Neural progenitor cell (in vitro differentiated cells): ENCODE measurements at places on chromosomes 7 and 10. TPM values are rescaled to one million over a fixed set of nuclear protein-coding genes. Genes with fewer than 3 reads are reported as not detected.

DNA sequence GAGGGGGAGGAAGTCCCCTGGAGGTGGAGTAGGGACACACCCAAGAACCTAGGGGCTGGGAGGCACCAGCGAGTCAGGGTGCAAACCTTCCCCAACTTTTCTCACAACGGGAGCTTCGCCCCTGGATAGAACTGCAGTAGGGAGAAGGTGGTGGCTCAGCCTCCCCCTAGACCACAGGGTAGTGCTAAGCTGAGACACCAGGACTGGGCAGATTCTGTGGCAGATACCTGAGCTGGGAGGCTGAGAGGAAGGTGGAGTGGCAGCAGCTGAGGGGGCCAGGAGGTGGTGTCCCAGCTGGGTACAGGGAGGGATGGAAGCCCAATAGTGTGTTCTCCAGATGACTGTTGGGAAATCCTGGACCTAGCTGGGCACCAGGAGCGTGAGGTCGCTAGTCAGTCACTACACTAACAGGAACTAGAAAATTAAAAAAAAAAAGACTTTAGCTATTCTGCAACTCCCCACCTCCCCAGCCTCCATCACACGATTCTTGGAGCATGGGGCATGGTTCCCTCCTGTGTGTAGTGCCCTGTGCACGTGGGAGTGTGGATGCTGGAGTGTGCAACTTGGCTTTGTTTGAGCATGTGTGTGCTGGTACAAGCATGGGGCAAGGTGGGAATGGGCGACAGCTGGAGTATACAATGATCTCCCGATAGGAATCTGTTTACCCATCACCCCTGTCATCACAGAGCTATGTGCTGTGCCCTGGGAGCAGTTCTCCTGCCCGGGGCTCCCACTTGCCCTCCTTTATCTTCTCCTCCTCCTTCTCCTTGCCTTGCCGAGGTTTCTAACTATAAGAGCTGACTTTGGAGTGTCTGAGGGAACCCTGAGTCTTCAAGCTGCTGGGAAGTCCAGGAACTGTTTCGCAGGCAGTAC lies 8.8 kb upstream of the TRPV6 start:
- no peaks in the 10 kb centered on the region for H3K36me3 ChIP-seq
- H3K27ac ChIP-seq = no peak overlapping the region
- DNase-seq = no peak
- H3K4me1 ChIP-seq = no peaks in the 10 kb centered on the region
- no peak overlapping the region for H3K4me3 ChIP-seq

DNA sequence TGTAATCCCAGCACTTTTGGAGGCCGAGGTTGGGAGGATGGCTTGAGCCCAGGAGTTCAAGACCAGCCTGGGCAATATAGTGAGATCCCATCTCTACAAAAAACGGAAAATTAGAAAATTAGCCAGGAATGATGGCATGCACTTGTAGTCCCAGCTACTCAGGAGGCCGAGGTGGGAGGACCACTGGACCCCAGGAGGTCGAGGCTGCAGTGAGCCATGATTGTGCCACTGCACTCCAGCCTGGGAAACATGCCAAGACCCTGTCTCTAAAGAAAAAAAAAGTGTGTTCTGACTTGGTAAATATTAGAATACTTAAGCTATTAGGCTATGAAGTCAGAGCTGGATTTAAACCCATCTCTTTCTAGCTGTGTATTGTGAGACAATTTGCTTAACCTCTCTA lies 81.0 kb upstream of the KAT6B start:
- no peaks in the 10 kb centered on the region for H3K27me3 ChIP-seq
- H3K4me3 ChIP-seq = no peak overlapping the region
- no peak overlapping the region for H3K27ac ChIP-seq

DNA sequence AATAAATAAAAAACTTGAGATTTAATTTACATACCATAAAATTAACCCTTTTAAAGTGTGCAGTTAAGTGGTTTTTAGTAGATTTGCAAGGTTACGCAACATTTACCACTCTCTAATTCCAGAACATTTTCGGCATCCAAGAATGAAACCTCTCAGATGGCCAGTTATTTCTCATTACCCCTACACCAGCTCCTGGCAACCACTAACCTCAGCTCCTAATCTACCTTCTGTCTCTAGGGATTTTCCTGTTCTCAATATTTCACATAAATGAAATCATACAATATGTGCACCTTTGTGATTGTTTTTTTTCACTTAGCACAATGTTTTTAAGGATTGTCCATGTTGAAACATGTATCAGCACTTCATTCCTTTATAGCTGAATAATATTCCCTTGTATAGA lies 45.1 kb downstream of the INPP5F start:
- H3K36me3 ChIP-seq = no peaks in the 10 kb centered on the region
- peaks cover 3% of the 10 kb centered on the region for H3K4me1 ChIP-seq
- no peak overlapping the region for H3K27ac ChIP-seq
- H3K27me3 ChIP-seq = no peaks in the 10 kb centered on the region
- no peak overlapping the region for H3K4me3 ChIP-seq

The RBP3 gene
- total RNA-seq = not detected in 2 replicates

GRCh38 chr7:16431646-16432424 lies 10.5 kb upstream of the CRPPA start:
- H3K4me3 ChIP-seq = no peak overlapping the region
- DNase-seq = peak; percentile 53
- H3K27me3 ChIP-seq = no peaks in the 10 kb centered on the region
- no peaks in the 10 kb centered on the region for H3K36me3 ChIP-seq
